Stimulated activated CD4-positive, alpha-beta T cell treated with anti-CD3 and anti-CD28 coated beads, Interleukin-1b, Interleukin-23, amount 100 ng/mL, for 4 hours (primary cell): ENCODE measurements at places on chromosomes 6 and 20.

DNA sequence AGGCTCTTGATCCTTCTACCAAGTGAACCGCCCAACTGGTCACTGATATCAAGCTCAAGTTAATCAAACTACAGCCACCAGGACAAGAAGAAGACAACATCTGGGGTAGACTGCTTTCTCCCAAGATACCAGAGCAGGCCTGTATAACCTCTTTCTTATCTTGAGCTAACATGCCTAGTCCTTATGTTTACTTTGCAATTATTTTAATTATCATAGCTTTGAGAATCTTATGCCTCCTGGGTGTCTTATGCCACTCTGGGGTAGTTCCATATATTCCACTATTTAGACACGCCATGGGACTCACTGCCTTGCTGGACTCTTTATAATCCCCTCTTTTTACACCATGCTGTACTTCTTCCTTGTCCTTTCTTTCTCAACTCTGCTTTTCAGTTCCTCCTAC, 41.5 kb upstream of the ECI2 start:
- no peak for DNase-seq

DNA sequence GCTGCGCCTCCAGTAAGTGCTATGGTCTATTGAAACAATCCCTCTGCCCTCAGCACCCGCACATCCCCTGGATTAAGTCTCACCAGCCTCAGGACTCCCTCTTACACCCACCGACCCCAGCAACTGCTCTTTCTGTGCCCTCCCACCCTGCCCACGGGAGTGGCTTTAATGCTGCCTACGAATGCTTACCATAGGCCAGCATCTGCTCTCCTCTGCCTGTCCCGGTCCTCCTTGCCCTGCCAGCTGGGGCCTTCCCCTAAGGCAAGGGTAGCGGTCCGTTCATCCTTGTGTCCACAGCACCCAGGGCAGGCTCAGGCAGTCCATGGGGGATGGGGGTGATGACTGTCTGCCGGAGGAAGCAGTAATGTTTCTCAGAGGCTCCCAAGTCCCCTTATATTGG, 4.1 kb downstream of the EBF4 start:
- no peak for DNase-seq

- DNase-seq: no peak
Measured at GRCh38 chr6:73471686-73472290, 10.3 kb downstream of the MTO1 start.

GRCh38 chr6:129236001-129236517, 353.1 kb downstream of the LAMA2 start:
- no peak for DNase-seq

- DNase-seq: peak; percentile 79
Measured at GRCh38 chr6:142944124-142945048, 590 bp downstream of the HIVEP2 start.

- no peak for DNase-seq
Measured at GRCh38 chr6:3868544-3868943, 19.4 kb downstream of the FAM50B start.

DNA sequence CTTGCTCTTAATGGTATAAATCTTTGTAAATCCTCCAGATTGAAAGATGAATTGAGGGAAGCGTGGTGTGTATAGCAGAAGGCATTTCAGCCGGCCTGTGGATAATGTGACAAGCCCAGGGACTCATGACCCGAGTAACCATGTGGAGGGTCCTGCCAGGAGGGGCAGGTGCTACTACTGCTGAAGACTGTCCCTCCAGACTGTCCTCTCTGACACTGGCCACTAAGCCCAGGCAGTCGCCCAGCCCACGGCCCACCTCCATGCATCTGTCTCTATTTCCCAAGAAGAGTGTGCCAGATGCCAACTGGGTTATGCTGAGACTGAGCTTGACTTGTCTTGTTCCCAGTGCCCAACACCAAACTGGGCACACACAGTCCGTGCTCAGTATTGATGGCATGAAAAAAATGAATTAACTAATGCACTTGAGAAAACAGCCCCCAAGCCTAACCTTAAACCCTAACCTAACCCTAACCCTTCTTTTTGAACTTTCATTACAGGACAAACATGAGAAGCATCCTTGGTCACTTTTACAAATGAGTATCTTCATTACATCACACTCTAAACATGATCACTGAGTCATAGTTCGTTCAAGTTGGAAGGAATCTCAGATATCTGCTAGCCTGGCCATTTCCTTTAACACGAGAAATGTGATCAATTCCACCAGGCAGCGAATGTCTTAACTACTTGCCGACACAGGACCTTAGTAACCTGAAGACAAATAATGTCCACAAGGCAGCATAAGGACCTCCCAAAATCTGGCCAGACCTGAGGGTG, 182.2 kb upstream of the RREB1 start:
- DNase-seq: no peak

DNA sequence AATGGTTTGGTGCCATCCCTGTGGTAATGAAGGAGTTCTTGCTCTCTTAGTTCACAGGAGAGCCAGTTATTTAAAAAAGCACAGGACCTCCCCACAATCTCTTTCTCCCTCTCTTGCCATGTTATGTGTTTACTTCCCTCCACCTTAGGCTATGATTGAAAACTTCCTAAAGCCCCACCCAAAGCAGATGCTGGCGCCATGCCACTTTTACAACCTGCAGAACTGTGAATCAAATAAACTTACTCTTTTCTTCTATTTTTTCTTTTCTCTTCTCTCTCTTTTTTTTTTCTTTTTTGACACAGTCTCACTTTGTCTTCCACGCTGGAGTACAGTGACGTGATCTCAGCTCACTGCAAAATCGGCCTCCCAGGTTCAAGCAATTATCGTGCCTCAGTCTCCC, 508.4 kb upstream of the EPHA7 start:
- DNase-seq: no peak

GRCh38 chr20:56736285-56736857, 107.3 kb downstream of the TFAP2C start:
- DNase-seq: no peak

DNA sequence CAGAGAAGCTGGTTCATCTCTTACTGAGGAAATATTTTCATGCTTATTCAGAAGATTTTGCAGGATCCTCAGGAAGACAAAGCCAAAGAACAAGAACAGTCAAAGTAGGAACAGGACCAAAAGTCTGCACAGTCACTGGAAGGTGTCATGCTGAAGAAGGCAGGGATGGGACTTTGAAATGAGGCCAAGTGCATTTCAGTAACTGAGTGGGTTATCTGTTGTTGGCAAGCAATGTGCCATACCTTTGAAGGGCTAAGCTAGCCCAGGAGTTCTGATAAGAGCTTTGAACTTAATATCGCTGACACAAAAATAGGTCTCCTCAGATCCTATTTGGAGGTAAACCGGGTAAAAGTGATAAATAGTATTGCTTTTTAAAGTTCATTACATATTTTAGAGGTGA, 31.5 kb downstream of the SLC16A10 start:
- DNase-seq: no peak

DNA sequence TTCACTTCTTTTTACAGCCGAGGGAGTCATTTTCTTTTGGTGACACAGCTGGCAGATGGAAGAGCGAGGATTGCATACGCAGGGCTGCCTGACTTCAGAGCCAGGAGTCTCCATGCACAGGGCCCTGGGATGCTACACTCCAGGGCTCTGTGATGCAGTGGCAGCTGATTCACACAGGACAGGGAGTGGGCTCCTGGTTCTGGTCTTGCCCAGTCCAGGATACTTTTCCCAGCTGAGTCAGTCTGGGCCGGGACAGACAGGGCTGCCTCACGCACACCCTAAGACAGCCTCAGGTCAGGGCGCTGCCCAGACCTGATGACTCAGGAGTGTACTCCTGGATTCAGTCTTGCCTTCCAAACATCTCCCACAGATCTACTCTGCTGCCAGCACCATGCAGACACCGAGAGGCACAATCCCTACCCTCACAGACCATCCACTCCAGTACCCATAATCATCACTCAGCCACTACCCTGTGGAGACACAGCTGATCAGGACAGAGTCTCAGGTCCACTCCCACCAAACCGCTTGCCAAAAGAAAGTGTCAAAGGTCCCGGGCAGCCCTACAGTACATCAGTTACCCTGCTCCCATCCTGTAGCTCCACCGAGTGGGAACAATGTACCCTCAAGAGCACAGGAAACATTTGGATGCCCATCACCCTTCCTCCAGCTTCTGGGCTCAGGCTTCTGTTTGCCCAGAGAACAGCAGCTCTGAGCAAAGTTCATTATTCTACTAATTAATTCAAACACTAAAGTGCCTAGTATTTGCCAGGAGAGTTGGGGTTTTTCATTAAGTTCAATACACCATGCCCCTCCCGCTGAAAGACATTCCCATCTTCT, 11.5 kb downstream of the SDC4 start:
- DNase-seq: no peak

GRCh38 chr6:166615059-166615770, 11.8 kb downstream of the RPS6KA2 start:
- no peak for DNase-seq

GRCh38 chr20:50305636-50306477, 115.2 kb downstream of the CEBPB start:
- DNase-seq: no peak

DNA sequence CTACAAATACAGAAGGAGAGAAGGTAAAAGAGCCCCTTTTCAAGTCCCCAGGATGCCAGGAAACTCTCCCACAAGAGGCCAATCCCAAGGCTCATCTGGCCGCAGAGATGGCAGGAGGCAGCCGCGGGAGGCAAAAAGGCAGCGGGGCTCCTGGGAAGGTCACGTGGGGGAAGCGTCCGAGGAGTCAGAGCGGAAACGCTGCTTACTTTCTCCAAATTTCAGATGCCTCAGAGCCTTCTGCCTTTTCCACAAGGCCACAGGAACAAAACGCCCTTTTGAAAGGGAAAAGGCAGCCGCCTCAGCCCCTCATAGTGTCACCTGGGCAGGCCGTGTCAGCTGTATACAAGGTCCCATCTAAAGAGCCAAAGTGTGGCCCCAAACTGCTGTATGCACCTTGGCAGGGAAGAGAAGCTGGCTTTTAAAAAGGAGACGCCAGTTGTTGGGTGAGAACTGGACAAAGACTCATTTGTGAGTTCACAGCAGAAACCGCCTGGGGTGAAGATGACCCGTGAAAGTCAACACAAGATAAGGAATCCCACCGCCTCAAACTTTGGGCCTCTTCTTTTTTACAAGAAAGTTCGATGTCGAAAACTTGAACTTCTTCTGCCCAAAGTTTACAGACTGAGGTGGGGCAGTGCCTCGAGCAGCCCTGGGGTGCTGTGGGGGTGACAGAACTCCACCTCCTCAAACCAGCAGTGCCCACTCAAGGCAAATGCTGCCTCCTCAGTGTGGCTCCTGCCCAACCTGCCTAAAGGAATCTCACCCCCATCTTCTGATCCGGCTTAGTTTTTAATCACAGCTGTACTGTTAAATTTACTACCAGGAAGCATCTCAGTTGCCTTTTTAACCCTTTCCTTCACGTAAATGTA, 45.4 kb downstream of the EZR start:
- no peak for DNase-seq

DNA sequence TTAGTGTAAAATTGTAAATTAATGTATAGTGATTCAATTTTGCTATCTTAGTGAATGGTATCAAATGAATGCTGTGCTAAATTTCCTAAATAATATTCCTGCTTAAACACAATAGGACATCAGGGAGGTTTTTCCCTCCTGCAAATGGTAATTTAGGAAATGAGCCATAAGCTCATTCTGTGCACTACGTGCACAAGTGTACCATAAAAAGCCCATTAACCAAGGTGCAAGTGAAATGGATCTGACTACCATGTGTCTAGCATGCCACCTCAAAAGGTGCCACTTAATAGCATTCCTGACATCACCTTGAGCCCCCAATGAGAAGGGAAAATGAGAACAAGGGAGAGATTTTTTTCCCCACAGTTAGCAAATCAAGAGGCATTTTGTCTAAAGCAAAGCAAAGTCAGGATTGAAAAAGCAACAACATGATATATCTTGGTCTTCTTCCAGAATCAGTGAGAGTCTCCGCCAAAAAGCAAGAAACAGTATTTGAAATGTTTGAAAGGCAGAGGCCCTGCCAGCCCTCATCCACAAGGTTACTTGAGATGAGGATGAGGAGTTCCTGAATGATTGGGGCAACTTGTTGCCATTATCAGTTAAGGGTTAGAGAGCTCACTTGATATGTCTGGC, 334.2 kb upstream of the RSPO3 start:
- DNase-seq: no peak

DNA sequence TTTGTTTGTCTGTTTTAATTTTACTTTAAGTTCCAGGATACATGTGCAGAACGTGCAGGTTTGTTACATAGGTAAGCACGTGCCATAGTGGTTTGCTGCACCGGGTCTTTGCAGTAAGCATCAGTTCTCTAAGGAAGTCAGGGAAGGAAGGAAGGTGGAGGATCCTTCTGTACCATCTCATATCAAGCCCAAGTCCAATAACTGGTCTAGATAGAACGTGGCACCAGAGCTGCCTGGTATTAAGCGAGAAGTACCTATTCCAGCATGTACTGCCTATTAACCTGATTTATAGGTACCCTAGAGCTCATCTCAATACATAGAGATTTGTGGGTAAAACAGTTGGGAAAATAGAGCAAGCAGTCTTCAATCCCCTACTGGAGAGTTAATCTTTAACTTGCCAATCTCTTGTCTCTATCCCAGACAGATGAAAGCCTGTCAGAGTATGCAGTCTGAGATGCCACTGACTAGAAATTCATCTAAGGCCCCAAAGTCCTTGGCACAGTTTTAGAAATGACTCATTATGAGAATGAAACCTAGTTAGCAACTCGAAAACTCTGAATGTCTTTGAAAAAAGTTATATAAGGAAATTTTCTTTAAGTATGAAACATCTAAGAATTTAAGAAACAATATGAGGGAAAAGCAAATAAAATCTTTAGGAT, 144.9 kb downstream of the TFAP2A start:
- no peak for DNase-seq

- no peak for DNase-seq
Measured at GRCh38 chr6:70371454-70372105, 41.7 kb upstream of the FAM135A start.

- no peak for DNase-seq
Measured at GRCh38 chr6:30042914-30043313, 18.2 kb upstream of the POLR1H start.

DNA sequence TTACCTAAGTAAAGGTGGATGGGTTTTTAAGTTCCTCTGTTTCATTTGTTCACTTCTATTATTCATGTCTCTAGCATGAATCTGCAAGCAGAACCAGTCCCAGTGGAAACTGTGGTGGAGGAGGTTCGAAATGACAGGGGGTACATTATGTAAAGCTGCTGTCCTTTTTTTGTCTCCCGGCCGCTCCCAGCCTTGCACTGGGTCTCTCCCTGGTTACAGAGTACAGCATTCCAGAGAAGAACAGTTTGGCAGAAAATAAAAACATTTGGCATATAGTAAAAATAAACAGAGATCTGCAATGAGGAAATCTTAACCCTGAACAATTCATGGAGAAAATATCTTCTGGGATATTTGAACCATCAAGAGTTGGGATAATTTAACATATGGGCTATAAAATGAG, 34.6 kb upstream of the TAGAP start:
- DNase-seq: no peak

GRCh38 chr6:15458021-15458459, 204.8 kb downstream of the DTNBP1 start:
- no peak for DNase-seq

GRCh38 chr6:27726619-27727023, 185.6 kb downstream of the OR2B2 start:
- no peak for DNase-seq
